ENCODE measurements at places on chromosomes 2 and 18. TPM values are rescaled to one million over a fixed set of nuclear protein-coding genes. Genes with fewer than 3 reads are reported as not detected.

GRCh38 chr2:214310319-214310718 lies 100.5 kb upstream of the VWC2L start:
- DNase-seq, result no peak

GRCh38 chr2:163733956-163734355 lies 1.9 kb downstream of the FIGN start:
- DNase-seq, result no peak

GRCh38 chr18:47978141-47978540 lies 47.7 kb upstream of the SMAD2 start:
- DNase-seq, result no peak

- no peak for DNase-seq
These were observed 341.2 kb upstream of the SLC14A2 start for GRCh38 chr18:45274026-45274425.

GCG gene
- total RNA-seq, result not detected

GRCh38 chr2:11483806-11484617 lies 18.1 kb upstream of the E2F6 start:
- DNase-seq, result no peak

All from occipital lobe (tissue), 3 donors.